ENCODE measurements at places on chromosomes 12 and 14. TPM values are rescaled to one million over a fixed set of nuclear protein-coding genes. Genes with fewer than 3 reads are reported as not detected.
A peak's percentile ranks its signal among the peaks of the same experiment; 100 is the strongest.

Gene SYCP3
- 0.07 TPM for total RNA-seq

GRCh38 chr14:44339231-44339630 lies 167.9 kb downstream of the FSCB start:
- DNase-seq: no peak

- DNase-seq: no peak
Observed at GRCh38 chr12:9888665-9889273, 7.5 kb downstream of the KLRF2 start.

Gene TAS2R9
- not detected for total RNA-seq

DNA sequence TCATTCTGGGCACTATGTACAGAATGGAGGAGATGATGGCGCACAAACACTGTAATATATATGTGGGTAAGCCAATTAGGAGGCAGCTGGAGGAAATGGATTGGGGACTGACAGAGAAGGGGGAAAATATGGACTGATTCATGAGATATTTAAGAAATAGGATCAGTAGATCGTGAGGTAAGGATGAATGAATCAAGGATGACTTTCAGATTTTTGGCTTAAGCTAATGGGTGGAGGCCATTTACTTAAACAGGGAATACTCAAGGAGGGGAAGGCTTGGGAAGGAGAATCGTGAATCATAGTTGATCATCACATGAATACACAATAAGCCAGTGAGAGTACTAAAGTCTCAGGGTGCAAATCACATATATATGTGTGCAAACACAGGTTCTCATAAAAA lies 11.2 kb upstream of the GNPNAT1 start:
- DNase-seq: no peak

DNA sequence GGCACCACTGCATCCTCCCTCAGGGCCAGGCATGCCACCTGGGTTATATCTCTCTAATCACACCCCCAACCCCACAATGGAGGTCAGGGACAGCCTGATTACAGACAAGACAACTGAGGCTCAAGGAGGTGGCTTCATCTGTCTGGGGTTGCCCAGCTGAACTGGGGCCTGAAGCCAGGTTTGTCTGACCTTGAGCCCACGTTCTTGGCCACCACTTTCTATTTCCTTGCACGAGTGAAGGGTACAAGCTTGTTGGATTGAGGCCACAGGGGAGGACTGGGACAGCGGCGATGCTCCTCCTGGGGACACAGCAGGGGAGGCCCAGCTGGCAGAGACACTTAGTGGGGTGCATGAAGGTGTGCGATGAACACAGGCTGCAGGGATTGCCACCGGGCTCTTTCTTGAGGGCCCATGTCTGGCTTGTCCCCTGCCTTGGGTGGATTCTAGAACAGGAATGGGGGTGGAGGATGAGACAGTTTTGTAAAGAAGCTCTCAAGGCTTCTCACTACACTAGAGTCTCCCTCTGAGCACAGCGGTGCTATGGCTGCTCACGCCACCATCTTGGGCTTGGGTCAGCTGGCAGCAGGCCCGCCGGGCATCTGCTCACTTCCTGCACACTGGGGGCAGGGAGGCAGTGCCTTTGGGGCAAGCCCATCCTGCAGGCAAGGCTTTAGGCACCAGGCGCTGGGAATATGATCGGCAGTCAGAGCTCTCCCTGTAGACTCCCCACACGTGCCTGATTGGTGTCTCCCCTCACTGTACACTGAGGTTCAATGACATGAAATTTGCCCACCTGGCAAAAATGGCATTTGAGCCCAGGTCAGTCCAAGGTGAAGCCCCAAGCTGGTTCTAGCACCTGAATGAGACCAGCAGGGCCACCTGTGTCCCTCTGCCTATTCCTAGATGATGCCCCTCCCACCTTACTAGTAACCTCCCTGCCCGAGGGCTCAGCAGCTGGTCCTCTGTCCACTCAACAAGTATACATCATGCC lies 16.0 kb downstream of the RITA1 start:
- no peak for DNase-seq

Gene MYRFL
- total RNA-seq: 0.82 TPM

DNA sequence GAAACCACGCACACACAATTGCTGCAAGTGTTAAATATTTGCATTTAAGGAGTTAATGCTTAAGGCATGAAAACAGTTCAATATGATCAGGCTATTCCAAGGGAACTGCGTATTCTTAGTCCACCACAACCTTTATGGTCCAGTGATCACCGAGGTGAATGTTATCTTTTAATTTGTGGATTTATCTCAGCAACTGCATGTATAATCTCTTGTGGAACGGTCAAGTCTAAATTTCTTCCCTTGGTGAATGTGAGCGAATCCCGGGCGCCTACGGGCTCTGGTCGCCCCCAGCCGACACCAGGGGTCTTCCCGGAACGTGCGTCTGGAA lies 999 bp upstream of the AK7 start:
- no peak for DNase-seq

GRCh38 chr12:103667125-103667524 lies 80.1 kb downstream of the STAB2 start:
- DNase-seq: no peak

DNA sequence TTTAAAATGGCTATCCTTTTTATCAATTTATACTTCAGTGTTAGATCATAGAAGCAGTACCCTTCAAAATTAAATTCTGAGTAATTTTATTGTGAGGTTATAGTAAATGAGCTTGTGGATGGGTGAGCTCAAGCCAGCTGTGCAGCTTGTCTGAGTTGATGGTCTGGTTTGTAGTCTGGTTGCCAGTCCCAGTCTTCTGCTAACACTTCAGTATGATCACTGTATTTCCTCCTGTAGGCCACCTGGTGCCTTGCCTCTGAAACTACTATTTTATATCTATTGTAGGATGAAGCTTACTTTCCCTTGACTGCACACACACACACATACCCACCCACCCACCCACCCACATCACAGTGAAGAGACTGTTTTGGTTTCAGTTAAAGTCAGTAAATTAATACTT lies 496.4 kb downstream of the PCNX1 start:
- DNase-seq: peak; percentile 38

Gene SOX5
- 2.1 TPM for total RNA-seq

DNA sequence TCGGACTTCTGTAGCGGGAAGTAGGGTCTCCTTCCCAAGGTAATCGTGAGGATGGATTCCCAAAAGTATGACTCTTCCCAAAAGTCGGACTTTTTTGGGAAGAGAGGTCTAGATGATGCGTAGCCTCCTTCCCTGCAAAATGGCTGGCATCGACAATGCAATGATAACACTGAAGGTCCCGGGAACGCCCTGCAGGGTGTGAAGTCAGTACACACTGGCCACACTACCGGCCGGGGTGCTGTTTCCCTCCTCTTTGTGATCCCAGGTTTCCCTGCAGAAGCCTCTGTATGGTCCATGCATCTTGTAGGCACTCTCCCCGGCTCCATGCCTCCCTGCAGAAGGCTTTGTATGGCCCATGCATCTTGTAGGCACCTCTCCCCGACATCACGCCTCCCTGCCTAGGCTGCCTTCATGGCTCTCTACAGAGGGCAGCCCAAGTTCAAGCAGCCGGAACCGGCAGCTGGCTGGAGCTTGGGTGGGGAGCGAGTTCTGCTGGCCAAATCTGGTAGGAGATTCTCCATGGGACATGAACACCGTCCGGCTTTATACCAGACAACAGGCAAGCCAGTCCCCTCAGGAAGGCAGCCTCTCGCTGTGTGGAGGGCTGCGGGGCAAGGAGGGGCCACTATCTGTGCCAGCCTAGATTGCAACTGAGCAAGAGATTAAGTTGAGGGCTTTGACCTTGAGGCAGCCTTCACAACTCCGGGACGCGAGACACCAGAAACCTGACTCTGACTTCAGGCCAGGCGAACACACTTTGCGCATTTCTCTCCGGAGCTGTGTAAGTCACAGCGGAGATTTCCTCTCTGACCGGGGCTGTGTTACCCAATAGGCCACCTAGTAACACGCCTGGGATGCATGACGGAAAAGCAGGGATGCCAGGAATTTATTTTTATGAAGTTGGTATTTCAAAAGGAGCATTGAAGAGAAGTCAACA lies 23.5 kb downstream of the FZD10 start:
- no peak for DNase-seq

Gene CLECL1
- total RNA-seq: not detected

Gene IQSEC3
- 2.1 TPM for total RNA-seq

DNA sequence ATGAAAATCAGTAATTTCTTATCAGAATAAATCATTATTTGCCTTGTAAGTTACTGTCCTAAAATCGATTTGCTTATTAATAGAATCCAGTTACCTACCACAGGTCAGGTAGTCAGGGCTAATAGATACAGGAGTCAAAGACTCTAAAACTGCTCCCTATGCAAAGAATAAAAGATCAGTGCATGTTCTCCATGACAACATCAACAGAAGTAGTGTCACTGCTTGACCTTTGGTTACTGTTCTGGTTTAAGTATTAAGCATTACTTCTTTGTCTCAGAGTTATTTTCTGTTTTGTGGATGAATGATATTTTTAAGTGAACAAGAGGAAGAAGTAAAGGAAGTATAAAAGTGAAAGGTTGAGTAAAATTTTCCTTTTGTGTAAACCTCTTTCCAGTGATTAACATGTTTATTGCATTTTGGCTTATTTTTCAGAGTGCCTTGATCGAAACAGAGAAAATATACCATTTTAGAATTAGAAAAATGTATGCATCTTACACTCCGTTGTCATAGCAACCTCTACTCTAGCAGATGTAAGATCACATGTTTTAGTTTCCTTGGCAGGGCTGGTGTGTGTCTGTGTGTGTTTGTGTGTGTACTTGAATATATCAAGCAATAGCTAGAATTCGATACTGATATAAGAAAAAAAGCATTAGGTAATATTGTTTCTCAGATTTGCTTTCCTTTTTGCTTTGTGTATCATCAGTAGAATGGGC lies 44.7 kb downstream of the ABCD2 start:
- DNase-seq: peak; percentile 34

DNA sequence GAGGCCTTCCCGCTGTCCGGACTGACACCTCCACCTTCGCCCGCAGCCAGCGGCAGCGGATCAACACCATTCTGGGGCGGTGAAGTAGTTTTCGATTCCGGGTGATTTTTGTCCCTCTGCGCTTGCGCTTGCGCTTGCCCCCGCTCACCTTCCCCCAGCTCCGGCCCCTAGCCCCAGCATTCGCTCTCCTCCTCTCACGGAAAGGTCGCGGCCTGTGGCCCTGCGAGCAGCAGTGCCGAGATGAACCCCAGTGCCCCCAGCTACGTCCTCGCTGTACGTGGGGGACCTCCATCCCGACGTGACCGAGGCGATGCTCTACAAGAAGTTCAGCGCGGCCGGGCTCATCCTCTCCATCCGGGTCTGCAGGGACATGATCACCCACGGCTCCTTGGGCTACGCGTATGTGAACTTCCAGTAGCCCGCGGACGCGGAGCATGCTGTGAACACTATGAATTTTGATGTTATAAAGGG lies 22.7 kb upstream of the SRGAP1 start:
- peak; percentile 66 for DNase-seq

Gene KRT73
- total RNA-seq: not detected

DNA sequence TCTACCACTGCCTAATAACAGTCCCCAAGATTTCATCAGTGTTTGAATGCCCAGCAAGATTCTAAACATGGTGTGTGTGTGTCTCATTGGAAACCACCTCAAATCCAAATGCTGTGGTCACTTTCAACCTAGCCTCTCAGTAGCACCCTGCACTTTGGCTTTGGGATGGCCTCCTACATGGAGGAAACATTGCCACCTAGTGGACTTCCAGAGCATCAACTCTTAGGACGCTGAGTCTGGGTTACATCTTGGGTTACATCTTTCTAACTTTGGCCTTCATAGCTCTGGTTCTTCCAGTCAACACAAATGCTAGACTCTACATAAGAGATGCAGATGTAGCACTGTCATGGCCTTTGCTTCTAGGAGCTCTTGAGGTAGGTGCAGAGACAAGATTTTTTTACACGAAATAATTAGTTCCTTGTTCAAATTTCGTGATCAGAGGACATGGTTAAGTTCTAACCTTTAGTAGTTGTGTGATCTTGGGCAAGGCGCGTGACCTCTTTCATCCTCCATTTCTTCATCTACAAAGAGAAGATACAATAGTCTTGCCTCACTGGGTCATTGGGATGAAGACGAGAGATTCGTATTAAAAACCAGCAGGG lies 113.5 kb upstream of the VASH1 start:
- peak; percentile 90 for DNase-seq
